ENCODE measurements at places on chromosomes 11 and 22.

DNA sequence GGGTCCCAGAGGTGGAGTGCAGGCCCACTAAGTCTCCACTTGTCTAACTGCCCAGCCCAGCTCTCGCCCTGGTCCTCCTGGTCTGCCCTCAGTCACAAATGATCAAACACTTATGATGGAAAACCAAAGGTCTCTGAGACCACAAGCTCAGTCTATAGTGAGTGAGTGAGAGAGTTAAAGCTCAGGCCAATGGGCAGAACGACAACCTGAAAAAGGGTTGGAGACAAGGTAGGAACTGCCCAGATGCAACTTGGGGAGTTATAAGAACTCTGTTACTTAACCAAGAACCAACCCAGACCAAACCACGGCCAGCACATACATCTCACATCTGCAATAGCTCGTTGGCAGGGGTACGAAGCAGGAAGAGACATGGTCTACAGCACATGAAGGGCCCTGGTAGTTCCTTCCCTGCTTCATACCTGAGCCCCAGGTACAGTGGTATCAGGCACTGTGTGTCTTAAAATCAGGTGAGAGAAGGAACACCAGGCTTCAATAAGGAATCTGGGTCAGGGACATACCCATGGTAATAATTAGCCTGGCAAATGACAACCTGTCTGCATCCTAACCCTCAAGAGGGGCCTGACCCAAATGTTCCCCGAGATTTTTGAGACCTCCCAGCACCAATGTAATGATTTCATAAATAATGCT is 35.7 kb downstream of the SERPIND1 start:
- no peak for DNase-seq

DNA sequence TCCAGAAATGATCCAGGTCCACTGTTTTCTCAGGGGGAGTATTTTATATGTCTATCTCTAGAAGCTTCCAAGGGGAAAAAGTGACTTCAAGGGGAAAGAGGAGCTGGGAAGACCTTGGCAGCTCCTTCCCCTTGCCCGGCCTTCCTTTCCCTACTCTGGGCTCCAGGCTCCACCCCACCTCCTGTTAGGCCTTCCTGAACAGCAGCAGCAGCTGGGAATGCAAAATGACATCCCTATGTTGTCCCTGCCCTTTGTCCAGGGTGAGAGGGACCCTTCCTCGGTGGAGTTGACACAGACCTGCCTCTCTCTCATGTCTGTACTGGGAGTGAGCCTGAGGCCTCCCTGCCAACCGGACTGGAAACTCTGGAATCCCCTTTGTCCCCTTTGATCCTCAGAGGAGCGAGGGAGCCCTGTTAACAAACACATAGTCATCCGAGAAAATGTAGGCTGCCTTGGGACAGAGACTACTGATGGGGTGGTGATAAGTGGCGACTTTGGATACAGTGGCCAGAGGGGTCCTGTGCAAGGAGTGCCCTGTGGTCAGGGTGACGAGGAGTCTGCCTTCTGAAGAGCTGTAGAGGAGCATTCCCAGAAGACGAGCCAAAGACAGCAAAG is 9.0 kb upstream of the MALAT1 start:
- no peak for DNase-seq

- no peak for DNase-seq
Measured at GRCh38 chr11:9838229-9838628, 174.4 kb downstream of the SWAP70 start.

DNA sequence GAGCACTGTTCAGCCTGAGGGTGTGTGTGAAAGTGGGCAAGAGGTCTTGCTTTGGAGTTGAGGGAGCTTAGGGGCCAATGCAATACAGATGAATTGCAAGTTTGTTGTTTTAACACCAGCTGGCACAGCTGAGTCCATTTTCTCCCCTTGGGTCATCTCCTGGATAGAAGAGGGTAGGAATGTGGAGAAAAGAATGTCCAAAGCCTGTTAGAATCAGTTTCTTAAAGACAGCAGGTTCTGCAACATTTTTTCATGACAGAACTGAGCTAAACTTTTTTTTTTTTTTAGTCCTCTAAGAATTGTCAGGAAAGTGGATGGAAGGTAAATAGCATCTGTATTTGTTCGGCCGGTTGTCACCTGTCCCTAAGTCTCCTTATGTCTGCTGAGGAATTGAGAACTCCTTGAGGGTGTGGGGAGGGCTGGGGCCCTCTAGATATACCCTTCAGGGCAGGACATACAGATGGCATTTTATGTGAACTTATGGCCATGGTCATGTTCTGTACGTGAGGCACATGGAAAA is 211.1 kb upstream of the CADM1 start:
- no peak for DNase-seq

DNA sequence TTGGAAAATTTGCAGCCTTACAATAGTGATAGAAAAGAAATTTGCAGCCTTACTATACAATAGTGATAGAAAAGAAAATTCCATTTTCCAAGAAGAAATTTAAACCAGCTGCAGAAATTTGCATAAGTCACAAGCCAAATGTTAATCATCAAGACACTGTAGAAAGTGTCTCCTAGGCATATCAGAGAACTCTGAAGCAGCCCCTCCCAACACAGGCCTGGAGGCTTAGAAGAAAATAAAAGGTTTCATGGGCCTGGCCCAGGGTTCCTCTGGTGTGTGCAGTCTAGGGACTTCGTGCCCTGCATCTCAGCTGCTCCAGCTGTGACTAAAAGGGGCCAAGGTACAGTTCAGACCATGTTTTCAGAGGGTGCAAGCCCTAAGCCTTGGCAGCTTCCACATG is 6.0 kb downstream of the OR4A16 start:
- DNase-seq = no peak

GRCh38 chr22:50481045-50481439 is 301 bp upstream of the ADM2 start:
- no peak for DNase-seq

DNA sequence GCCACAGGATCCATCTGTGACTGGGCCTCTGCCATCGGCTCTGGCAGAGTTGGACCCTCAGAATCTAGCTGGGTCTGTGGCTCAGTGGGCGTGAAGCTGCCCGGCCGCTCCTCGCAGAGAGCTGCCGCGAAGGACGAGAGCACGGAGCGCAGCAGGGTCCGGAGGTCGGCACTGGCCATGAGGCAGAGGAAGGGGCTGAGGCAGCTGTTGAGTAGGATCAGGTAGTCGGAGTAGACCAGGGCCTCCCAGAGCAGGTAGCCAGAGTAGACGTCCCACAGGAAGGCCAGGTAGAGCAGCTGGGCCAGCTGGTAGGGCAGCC is 912 bp downstream of the GPR152 start:
- no peak for DNase-seq

GRCh38 chr22:31586137-31586920 is 75.7 kb downstream of the PISD start:
- DNase-seq = no peak

GRCh38 chr11:11294551-11294855 is 58.5 kb downstream of the CSNK2A3 start:
- DNase-seq = no peak

DNA sequence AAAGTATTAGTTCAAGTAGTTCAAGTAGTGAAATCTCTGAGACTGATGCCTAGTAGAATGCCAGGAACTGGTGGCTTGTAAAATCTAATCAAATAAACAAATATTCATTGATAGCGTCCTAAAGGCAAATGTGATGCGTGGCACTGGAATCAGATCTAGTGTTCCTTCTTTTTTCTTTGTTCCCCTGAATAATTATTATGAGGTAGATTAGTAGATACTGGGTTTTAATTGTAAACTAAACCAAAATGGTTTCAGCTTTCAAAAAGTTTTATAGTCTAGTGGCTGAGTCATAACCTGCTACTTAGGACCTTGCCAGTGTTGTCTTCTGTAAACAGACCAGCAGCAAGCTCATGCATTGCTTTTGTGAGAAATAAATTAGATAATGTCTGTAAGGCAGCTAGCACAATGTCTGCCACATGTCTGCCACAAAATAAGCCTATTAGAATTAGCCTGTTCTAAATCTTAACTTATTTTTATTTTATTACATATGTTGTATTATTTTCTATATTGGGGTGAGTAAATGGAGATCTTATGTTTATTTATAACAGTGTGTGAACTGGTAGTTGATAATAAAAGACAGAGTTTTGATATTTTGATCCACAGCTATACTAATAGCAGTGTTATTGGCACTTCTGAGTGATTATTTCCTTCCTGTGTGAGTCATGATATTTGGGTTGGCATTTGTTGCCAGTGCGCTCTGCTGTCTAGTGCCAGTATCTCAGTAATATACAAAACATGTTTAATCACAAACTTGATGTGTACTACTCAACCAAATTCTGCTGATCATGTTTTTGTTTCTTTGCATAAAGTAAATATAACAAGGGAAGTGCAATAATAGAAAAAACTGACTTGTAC is 135.7 kb downstream of the TMEM135 start:
- no peak for DNase-seq

GRCh38 chr11:70128435-70128906 is 50.4 kb downstream of the ANO1 start:
- no peak for DNase-seq

- DNase-seq = no peak
Measured at GRCh38 chr11:122663764-122664163, 8.2 kb downstream of the UBASH3B start.

DNA sequence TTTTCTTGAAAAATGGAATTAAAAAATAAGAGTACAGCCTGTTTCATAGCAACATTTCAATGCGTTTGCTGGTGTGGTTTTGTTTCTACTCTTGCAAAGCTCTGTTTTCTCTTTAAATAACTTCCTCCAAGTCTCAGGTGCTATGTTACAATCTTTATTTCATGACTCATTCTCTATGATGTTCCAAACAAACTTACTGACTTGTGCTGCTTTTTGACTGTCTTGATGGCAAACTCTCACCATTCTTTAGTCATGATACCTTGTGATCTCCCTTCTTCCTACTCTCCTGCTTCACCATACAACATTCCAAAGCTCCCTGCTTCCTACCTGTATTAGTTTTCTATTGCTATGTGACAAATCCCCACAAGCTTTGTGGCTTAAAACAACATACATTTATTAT is 166.1 kb downstream of the C11orf91 start:
- DNase-seq = no peak

GRCh38 chr22:17897426-17897825 is 123.2 kb upstream of the BID start:
- DNase-seq = no peak

DNA sequence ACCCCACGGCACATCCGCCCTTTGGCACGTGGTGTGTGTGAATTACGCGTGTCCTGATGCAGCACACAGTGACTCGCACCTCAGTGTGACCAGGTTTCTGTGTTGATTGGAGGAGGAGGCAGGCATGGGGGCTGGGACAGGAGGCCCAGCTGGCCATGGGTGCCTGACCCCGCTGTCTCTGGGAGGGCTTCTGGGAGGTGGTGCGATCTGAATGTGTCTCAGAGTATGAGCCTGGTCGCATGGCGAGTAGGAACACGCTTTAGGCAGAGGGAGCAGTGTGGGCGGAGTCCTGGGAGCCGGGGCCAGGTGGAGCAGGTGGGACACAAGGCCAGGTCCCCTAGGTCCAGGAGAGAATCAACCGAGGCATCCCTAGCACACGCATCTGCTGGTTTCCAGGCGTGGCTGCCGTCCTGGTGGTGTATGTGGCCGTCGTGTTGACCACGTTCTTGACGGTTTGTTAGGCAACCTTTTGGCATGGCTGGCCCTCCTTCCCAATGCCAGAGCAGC is 5.7 kb downstream of the GRAMD4 start:
- DNase-seq = no peak

DNA sequence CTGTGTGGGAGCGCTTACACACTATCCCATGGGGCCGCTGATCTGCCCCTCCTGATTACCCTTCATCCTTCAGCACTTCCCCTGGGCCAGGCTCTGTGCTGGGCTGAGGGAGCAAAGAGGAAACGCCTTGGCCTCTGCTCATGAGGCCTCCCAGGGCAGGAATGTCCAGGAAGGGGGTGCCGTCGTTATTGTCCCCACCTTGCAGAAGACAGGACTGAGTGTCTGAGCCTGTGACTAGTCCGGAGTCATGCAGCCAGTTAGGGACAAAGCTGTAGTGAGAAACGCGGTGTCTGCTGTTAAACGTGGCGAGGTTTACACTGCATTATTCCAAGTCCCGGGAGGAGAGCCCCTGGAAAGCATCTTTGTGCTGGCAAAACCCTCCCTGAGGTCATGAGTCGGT is 160.0 kb downstream of the TRIM29 start:
- no peak for DNase-seq

DNA sequence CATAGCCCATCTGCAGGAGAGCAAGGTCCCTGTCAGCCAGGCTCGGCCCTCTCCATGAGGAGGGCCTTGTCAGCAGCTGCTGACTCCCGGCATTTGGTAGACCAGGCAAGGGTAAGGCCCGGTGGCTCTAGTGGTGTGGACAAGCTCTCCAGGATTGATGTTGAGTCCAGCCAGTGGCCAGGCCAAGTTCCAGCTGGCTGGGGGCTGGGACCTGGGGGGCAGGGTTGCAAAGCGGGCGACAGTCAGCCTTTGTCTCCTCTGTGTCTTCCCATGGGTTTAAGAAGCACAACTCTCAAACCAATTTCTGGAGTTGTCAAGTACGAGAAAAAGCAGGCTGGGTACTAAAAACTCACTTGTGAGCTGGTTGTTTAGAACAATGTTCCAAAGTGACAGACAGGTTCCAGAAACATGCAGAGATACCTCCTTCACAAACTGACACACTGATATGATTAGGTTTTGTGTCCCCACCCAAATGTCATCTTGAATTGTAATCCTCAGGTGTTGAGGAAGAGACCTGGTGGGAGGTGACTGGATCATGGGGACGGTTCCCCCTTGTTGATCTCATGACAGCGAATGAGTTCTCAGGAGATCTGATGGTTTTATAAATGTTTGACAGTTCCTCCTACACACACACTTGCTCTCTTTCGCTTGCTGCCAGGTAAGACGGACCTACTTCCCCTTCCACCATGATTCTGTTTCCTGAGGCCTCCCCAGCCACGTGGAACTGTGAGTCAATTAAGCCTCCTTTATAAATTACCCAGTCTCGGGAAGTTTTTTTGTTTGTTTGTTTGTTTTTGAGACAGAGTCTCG is 52.3 kb upstream of the SERPIND1 start:
- no peak for DNase-seq

Data from GM12865 (cell line).